ENCODE measurements at places on chromosomes 16 and 17.

DNA sequence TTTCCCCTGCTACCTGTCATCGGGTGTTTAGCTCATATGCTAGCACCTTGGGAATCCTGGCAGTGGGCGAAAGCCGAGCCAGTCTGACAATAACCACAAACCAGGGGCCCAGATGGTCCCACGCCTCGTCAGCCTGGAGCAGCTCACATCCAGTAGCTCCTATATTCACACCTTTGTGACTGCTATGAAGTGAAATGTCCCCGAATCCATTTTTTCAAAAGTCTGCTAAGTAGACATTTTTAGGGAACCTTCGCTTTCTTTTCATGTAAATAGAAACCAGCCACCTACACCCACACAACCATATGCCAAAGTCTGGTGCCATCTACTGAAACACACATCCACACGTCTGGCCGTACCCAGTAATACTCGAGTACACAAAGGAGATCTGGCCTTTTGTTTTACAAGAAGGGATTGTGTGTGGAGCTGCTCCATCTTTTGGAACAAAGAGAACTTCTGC, 176.8 kb downstream of the SLC39A11 start:
- DNase-seq: no peak

- DNase-seq: no peak
These were observed 138.7 kb downstream of the GAS7 start for GRCh38 chr17:10059684-10060211.

DNA sequence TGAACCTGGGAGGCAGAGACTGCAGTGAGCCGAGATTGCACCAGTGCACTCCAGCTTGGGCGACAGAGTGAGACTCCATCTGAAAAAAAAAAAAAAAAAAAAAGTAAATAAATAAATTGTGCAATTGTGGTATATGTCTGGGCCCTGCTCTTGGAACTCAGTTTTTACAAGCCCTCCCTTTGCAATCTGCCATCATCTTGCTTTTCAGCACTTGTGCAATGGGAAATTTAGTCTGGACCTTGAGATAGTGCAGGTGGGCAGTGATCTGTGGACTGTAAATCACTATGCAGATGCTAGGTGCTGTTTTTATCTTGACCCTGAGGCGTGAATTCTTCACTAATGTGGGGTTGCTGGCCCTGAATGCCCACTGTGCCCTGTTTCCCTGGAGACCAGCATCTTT, 6.5 kb upstream of the RAP1GAP2 start:
- no peak for DNase-seq

- peak; percentile 49 for DNase-seq
These were observed 10.8 kb downstream of the KCTD5 start for GRCh38 chr16:2692948-2693651.

DNA sequence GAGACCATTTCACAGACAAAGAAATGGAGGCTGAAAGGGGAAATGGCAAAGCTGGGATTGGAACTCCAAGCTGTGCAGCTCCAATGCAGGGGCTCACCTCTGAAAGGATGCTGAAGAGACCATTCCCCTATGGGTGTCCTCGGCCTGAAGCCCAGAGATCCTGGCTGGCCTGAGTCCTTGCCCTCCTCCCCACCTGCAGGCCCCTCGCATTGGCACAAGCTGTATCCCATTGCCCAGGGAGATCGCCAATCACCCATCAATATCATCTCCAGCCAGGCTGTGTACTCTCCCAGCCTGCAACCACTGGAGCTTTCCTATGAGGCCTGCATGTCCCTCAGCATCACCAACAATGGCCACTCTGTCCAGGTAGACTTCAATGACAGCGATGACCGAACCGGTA, 2.6 kb downstream of the CA7 start:
- DNase-seq: no peak

DNA sequence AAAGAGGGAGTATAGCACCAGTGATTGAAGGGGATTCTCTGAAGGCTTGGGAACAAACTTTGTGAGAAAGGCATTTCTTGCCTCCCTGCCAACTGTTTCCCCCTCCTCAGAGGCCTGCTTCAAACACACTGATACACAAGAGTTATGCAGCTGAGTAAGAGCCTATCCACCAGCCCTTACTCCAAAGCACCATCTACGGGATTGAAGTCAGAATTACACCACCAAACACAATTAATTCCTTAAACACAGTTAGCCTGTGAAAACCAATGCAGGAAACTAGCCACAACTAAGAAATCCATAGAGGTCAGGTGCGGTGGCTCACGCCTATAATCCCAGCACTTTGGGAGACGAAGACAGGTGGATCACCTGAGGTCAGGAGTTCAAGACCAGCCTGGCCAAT, 138.3 kb downstream of the SHCBP1 start:
- no peak for DNase-seq

DNA sequence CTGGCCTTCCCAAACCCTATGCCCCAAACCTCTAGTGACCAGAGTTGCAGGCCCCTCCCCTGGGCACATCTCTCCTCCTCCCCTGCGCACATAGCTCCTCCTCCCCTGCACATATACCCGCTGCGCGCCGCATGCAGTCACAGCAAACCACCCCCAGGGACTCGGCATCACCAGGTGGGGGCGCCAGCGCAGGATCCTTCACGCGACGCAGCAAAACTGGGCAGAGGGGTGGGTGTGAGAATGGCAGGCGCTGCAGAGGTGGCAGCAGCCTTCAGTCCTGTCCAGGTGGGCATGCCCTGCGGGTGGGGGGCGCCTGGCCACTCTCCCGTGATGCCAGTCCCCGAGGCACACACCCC, 5.6 kb downstream of the CORO6 start:
- no peak for DNase-seq

DNA sequence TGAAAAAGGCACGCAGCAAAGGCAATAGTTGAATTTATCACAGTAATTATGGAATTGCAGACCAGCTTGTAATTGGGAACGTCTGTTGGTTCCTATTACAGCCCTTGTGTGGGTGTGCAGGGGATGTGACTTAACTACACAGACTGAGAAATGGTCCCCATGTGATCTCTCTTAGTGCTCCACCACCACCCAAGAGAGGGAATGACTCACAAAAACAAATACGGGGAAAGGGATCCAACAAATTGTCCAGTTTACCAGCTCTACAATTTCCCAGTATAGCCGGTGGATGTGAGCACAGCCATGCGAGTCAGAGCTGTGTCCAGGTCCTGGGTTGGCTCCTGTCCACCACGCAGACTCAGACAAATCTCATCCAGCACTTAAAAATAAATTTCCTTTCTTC, 337.9 kb downstream of the GRIN2A start:
- peak; percentile 50 for DNase-seq

DNA sequence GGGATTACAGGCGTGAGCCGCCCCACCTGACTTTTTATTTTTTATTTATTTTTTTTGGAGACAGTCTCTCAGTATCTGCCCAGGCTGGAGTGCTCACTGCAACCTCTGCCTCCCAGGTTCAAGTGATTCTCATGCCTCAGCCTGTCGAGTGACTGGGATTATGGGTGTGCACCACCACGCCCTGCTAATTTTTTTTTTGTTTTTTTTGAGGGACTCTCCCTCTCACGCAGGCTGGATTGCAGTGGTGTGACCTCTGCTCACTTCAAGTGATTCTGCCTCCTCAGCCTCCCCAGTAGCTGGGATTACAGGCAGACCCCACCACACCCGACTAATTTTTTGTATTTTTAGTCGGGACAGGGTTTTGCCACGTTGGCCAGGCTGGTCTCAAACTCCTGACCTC, 7.7 kb downstream of the ZNF207 start:
- DNase-seq: no peak

DNA sequence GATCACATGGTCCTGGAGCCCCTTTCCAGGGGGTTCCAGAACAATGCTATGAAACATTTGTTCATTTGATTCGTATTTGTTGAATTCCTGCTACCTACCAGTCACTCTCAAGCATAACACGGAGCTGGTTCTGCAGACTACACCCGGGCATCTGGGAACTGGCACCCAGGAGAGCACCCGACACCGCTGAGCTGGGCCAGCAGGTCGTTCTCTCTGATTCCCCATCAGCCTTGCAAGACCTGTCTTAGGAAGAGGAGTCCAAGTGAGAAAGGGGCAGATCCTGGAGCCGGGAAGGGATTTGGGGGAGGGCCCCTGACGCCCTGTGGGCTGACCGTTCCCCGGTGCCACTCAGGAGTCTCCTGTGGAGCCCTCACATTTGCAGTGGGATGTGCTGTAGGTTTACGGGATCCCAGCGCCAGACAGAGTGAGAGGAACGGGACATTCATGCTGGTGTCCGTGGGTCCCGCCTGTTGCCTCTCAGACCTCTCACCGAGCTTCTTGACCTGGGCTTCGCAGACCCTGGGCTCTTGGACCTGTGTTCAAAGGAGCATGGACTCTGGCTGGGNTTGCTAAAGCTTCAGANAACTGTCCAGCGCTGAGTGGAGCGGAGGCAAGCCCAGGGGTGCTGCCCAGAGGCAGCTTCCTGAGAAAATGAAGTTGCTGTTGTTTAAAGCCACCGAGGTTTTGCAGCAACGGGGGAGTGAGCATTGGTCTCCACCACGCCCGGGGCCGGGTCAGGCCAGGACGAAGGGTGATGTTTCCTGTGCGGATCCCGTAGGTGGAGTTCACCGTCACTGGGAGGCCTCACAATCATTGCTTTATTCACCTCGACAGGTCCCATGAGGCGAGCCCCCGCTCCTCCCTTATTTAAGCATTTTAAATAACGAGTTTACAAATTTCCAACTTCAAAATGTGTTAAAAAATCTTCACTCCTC, 49.2 kb downstream of the METRNL start:
- DNase-seq: no peak

- DNase-seq: no peak
These were observed 11.6 kb downstream of the WNT9B start for GRCh38 chr17:46862949-46863348.

GRCh38 chr17:16915752-16916556, 56.0 kb downstream of the TNFRSF13B start:
- DNase-seq: peak; percentile 45

DNA sequence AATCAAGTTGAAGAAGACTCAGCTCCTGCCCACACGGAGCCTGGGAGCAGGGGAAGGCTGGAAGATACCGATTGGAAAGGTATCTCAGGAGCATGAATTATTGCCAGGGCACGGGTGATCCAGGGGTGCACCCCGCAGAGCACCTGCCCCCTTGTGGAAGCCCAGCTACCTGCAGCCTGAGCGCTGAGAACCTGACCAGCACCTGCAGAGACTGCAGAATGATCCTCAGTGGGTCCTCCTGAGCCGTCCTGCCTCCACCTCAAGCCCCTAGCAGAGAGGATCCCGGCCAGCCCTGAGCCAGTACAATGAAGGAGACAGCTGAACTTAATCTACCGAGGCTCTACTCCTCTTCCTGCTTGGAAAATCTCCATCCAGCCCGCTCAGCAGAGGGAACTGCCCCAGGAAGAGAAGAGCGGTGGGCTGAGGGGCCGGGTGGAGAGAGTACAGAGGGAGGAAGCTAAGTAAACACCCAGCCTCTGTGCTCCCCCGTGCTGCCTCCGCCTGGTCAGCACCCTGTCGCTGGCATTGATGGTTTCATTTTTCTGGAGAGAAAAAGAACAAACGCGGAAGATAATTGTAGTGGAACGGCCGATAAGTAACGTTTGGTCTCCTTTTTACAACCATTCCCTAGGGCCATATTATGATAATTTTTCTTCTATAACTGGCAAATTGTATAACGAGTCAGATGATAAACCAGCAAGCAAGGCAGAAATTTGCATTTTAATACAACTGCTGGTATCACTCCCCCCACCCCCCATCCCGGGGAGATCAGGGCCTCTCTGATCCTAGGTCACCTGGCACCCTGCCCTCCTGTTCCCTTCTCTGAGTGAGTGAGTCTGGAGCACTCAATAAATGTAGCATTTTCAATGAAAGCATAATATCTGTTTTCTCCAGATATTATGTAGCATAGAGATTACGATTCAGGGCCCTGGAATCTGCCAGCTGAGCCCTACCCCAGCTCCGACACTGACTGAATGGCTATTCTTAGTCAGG, 204.5 kb upstream of the RPL38 start:
- peak; percentile 39 for DNase-seq

- peak; percentile 40 for DNase-seq
These were observed 183.6 kb downstream of the MAP2K6 start for GRCh38 chr17:69597898-69598692.
